ENCODE measurements at places on chromosomes 11 and 22.

GRCh38 chr11:79108851-79109250 is 332.0 kb downstream of the TENM4 start:
- no peak for DNase-seq

DNA sequence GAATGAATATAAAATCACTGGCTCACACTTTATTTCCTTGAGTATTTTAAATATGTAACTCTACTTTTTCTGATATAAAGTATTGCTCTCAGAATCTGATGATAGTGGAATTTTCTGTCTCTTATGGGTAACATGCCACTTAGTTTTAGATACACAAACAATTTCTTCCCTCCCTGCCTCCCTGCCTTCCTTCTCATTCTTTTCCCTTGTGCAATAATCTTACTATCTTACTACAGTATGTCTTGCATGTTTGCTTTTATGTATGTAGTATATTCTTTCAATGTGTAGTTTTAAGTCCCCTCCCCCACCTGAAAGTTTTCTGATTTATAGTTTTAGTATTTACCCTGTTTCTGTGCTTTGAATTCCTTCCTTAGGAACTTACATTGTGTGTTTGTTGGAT is 48.4 kb downstream of the INSC start:
- DNase-seq, result no peak

DNA sequence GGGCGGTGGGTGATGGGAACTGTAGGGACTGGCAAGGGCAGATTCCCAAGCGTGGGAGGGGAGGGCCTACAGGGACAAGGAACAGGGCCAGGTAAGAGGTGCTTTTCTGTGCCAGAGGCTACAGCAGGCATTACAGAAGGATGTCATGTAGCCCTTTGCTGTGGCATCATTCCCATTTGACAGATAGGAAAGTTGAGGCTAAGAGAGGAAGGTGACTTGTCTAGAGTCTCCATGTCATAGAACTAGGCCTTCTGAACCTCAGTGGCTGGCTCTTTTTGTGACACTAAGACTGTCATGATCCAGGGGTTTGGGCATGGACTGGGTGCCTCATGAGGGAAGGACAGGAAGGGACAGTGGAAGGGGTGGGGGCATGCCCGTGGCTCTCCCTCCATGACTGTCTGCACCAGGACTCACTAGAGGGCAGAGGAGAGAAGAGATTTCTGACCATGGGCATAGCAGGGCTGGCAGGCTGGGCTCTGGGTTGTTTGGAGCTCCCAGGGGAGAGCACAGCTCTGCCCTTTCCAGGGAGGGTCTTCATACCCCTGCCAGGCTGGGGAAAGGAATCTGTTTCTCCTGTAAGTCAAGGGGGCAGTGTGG is 3.2 kb downstream of the MMP11 start:
- no peak for DNase-seq

DNA sequence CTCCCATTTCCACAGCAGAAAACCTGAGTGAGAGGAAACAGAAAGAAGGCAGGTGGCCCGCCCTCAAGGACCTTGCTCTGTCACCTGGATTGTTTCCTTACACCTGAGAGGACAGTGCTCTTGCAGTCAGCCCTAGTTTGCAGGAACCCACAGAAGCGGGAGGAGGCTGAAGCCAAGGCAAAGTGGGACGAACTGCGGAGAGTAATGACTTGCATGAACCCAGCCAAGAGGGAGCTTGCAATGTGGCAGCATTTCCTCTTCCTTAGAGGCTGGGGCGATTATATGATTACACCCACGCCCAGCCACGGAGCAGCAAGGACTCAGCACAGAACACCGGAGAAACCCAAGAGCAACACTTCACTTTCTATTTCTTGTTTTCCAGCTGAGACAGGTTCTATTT is 102.6 kb downstream of the SPON1 start:
- DNase-seq, result no peak
